ENCODE measurements at places on chromosomes 4 and X.

- no peaks in the 10 kb centered on the region for H3K27me3 ChIP-seq
- H3K27ac ChIP-seq, result no peak overlapping the region
- H3K4me3 ChIP-seq, result no peak overlapping the region
- no peaks in the 10 kb centered on the region for H3K4me1 ChIP-seq
- DNase-seq, result no peak
Measured at GRCh38 chr4:152307669-152308068, 228.2 kb downstream of the FBXW7 start.

GRCh38 chrX:15600049-15600448, 711 bp downstream of the ACE2 start:
- H3K36me3 ChIP-seq, result no peaks in the 10 kb centered on the region
- DNase-seq, result no peak
- H3K27ac ChIP-seq, result no peak overlapping the region
- no peaks in the 10 kb centered on the region for H3K27me3 ChIP-seq
- no peak overlapping the region for H3K4me3 ChIP-seq

- no peak for DNase-seq
- H3K4me1 ChIP-seq, result no peaks in the 10 kb centered on the region
- H3K4me3 ChIP-seq, result no peak overlapping the region
- no peak overlapping the region for H3K27ac ChIP-seq
Measured at GRCh38 chrX:12390301-12390700, 252.0 kb downstream of the FRMPD4 start.

GRCh38 chr4:14771094-14771493, 231.2 kb upstream of the CPEB2 start:
- no peak overlapping the region for H3K4me3 ChIP-seq
- H3K27ac ChIP-seq, result no peak overlapping the region
- no peaks in the 10 kb centered on the region for H3K36me3 ChIP-seq
- H3K4me1 ChIP-seq, result no peaks in the 10 kb centered on the region
- H3K27me3 ChIP-seq, result no peaks in the 10 kb centered on the region
- no peak for DNase-seq

- H3K36me3 ChIP-seq, result no peaks in the 10 kb centered on the region
- no peak overlapping the region for H3K27ac ChIP-seq
- H3K27me3 ChIP-seq, result no peaks in the 10 kb centered on the region
- DNase-seq, result no peak
- H3K4me3 ChIP-seq, result no peak overlapping the region
Measured at GRCh38 chr4:177266506-177266905, 43.2 kb upstream of the NEIL3 start.

- no peaks in the 10 kb centered on the region for H3K27me3 ChIP-seq
- H3K4me1 ChIP-seq, result no peaks in the 10 kb centered on the region
- no peak for DNase-seq
Measured at GRCh38 chr4:168790898-168791297, 219.2 kb downstream of the CBR4 start.

- no peaks in the 10 kb centered on the region for H3K27me3 ChIP-seq
- H3K36me3 ChIP-seq, result no peaks in the 10 kb centered on the region
- H3K27ac ChIP-seq, result no peak overlapping the region
- no peak for DNase-seq
- H3K4me1 ChIP-seq, result no peaks in the 10 kb centered on the region
Measured at GRCh38 chrX:24085101-24085500, 30.3 kb downstream of the EIF2S3 start.

GRCh38 chrX:22424919-22425318, 152.2 kb downstream of the CBLL2 start:
- H3K4me3 ChIP-seq, result no peak overlapping the region
- no peaks in the 10 kb centered on the region for H3K36me3 ChIP-seq
- no peaks in the 10 kb centered on the region for H3K27me3 ChIP-seq
- DNase-seq, result no peak
- H3K4me1 ChIP-seq, result no peaks in the 10 kb centered on the region

DNA sequence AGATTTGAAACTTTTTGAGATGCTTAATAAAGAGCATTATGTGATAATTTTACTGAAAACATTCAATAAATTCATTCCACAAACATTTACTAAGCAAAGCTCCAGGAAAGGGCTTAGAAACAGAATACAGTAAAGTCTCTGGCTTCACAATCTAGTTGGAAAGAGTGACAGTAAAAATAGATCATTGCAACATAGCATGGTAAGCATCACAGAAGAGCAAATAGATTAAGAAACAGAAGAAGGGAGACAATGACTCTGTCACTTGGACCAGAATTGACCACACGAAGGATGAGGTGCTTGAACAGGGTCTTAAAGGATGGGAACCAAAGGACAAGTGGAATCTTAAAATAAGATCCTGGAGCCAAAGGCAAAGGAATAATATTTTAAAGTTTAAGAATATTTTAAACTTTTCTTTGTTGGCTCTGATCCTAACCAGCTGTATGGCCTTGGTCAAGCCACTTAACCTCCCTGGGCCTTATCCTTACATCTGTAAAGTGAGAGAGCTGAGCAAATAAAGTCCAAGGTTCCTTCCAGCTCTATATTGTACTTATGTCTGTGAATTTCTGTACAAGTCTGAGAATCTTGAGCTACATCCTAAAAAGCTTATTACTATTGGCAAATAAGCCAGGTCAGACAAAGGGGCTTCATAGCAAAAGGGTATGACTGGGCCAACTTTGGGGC, 33.9 kb downstream of the SEC24D start:
- H3K36me3 ChIP-seq, result peaks cover 13% of the 10 kb centered on the region
- no peaks in the 10 kb centered on the region for H3K4me1 ChIP-seq
- no peaks in the 10 kb centered on the region for H3K27me3 ChIP-seq
- no peak for DNase-seq

GRCh38 chrX:110046971-110047370, 44.1 kb downstream of the TMEM164 start:
- H3K27me3 ChIP-seq, result no peaks in the 10 kb centered on the region
- no peaks in the 10 kb centered on the region for H3K36me3 ChIP-seq
- H3K4me3 ChIP-seq, result no peak overlapping the region

DNA sequence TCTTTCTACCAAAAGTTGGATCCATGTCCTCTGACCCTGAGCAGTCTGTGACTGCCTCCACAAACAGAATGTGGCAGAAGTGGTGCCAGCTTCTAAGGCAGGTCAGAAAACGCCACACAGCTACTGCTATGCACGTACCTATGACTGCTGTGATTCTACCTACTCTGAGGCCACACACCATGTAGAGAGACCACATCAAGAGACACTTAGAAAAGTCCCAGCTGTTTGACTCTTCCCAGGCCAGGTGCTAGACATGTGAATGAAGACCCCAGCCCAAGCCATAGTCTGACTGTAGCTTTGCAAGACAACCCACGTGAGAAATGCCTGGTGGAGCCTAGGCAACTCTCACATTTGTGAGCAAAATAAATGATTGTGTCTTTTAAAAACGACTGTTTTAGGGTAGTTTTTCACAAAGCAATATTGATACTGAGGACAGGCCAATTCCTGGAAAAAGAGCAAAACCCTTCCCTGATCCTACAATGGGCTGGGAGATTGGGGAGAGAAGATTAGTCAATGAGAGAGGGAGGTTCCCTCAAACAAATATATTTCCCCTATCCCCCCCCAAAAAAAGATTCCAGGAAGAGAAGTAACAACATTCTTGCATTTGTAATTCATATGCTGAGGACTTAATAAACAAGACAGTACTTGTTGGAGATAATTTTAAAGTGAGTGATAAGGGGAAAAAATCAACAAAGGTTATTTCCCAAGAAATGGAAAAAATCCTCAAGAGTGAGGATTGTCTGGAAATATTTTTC, 33.3 kb downstream of the FRYL start:
- DNase-seq, result no peak
- peaks cover 21% of the 10 kb centered on the region for H3K4me1 ChIP-seq
- H3K27ac ChIP-seq, result no peak overlapping the region

DNA sequence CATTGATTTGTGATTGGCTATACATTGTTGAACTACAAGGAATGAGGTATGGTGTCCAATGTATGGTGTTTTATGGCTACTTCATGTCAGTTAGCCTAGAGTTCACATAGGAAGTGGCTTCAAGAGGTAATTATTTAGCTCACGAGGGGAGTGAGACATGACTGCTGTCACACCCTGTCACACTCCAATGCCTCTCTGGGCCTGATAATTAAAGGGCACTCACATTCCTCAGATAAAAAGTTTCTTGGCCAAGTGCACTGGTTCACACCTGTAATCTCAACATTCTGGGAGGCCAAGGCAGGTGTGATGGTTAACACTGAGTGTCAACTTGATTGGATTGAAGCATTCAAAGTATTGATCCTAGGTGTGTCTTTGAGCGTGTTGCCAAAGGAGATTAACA, 65.0 kb upstream of the DDX60 start:
- H3K36me3 ChIP-seq, result peaks cover 22% of the 10 kb centered on the region
- no peaks in the 10 kb centered on the region for H3K27me3 ChIP-seq
- no peak overlapping the region for H3K4me3 ChIP-seq
- DNase-seq, result no peak

DNA sequence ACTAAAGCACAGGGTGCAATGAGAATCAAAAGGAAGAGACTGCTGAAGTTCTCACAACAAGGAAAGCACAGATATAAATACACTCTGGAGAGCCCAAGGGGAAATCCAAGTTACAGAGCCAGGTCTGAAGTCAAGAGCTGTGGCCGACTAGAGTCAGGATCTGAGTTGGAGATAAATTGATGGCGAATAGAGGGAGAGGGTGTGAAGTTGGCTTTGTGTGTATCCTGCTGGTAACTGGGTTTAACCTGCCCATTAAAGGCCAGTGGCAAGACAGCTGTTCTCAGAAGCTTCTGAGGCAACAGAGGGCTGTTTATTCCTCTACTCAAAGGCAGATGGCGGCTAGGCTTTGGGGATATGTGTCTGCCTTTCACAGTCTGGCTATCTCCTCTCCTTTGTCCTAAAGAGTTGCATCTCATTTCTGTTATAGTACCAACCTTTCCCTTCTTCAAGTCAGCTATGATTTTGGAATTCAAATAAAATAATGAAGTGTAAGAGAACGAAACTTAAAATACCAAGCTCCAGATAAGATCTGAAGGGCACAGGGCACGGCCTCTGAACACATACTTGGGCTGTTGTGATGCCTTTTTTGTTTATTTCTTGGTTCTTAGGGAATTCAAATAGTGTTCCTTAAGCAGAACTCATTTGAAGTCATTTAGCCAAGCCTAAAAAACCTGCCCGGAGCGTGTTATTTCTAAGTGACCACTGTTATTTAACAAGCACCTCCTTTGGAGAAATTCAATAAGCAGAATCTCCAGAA, 142.1 kb downstream of the APBB2 start:
- H3K36me3 ChIP-seq, result no peaks in the 10 kb centered on the region
- no peak overlapping the region for H3K4me3 ChIP-seq
- DNase-seq, result no peak
- no peaks in the 10 kb centered on the region for H3K27me3 ChIP-seq

GRCh38 chrX:155666741-155667140, 54.0 kb upstream of the TMLHE start:
- H3K4me1 ChIP-seq, result no peaks in the 10 kb centered on the region
- no peaks in the 10 kb centered on the region for H3K36me3 ChIP-seq
- DNase-seq, result no peak
- no peak overlapping the region for H3K4me3 ChIP-seq
- H3K27me3 ChIP-seq, result no peaks in the 10 kb centered on the region
- H3K27ac ChIP-seq, result no peak overlapping the region

- no peak for DNase-seq
- H3K27me3 ChIP-seq, result no peaks in the 10 kb centered on the region
- no peaks in the 10 kb centered on the region for H3K36me3 ChIP-seq
- H3K4me3 ChIP-seq, result no peak overlapping the region
- peaks cover 29% of the 10 kb centered on the region for H3K4me1 ChIP-seq
Measured at GRCh38 chr4:152245680-152246079, 290.2 kb downstream of the FBXW7 start.

GRCh38 chr4:52843351-52843750, 18.8 kb upstream of the RASL11B start:
- H3K4me3 ChIP-seq, result no peak overlapping the region
- DNase-seq, result no peak
- no peaks in the 10 kb centered on the region for H3K27me3 ChIP-seq
- H3K27ac ChIP-seq, result no peak overlapping the region
- H3K36me3 ChIP-seq, result no peaks in the 10 kb centered on the region
- H3K4me1 ChIP-seq, result no peaks in the 10 kb centered on the region

DNA sequence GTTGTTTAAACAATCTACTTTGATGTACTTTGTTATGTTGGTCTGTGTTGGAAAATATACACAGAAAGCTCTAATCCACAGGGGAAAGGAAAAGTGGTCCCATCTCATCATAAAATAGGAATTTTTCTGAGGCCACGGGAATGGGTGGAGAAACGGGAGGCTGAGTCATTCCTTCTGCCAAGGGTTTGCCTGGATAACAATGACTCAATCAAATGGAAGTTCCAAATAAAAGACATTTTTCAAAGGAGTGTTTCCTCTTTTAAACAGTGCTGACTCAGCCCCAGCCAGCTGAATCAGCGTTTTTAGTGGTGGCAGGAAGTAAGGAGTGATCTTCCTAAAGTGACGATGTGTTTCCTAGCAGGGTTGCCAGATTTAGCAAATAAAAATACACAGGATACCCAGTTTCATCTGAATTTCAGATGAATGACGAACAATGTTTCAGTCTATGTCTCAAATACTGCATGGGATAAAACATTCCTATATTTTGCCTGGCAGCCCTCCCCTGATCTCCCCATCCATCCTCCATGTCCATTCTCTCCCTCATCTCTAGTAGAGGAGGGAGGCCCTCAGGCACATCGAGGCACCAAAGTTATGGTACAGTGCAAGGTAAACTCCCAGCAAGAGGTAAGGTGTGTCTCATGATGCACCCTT, 345.4 kb upstream of the GATB start:
- no peak for DNase-seq
- H3K4me3 ChIP-seq, result no peak overlapping the region
- peaks cover 96% of the 10 kb centered on the region for H3K4me1 ChIP-seq
- H3K36me3 ChIP-seq, result no peaks in the 10 kb centered on the region
- H3K27me3 ChIP-seq, result no peaks in the 10 kb centered on the region

- no peak for DNase-seq
- H3K4me3 ChIP-seq, result no peak overlapping the region
- no peaks in the 10 kb centered on the region for H3K4me1 ChIP-seq
- no peaks in the 10 kb centered on the region for H3K36me3 ChIP-seq
- no peaks in the 10 kb centered on the region for H3K27me3 ChIP-seq
Measured at GRCh38 chrX:100600340-100600739, 15.6 kb downstream of the TNMD start.

DNA sequence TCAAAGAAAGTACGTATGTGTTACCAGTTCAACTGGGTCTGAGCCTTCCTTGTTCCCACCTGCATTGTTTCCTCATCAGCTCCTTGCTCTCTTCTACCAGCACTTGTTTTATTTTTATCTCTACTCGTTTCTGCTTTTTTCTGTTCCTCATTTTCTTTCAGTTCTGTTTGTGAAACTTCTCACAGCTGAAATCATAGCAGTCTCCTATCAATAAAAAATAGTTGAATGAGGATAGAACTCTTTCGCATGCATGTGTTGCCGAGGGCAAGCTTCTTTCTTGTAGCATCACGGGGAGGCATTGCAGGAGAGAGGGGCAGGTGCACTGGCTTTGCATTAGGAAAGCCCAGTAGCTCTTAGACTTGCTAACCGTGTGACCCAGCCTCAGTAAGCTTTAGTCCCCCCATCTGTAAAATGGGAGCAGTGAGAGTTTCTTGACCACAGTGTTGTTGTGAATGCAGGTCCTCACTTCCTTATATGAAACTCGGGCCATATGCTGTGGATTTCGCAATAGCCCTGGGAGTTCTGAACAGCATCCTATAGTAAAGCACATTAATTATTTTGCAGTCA, 24.7 kb downstream of the OFD1 start:
- peaks cover 6% of the 10 kb centered on the region for H3K4me1 ChIP-seq
- H3K4me3 ChIP-seq, result no peak overlapping the region
- no peak for DNase-seq

- H3K27me3 ChIP-seq, result no peaks in the 10 kb centered on the region
- DNase-seq, result no peak
- H3K27ac ChIP-seq, result no peak overlapping the region
- H3K4me1 ChIP-seq, result no peaks in the 10 kb centered on the region
- no peak overlapping the region for H3K4me3 ChIP-seq
- H3K36me3 ChIP-seq, result no peaks in the 10 kb centered on the region
Measured at GRCh38 chr4:112889619-112890527, 159.6 kb upstream of the ANK2 start.
